ENCODE measurements at places on chromosomes 7 and 10. TPM values are rescaled to one million over a fixed set of nuclear protein-coding genes. Genes with fewer than 3 reads are reported as not detected.

DNA sequence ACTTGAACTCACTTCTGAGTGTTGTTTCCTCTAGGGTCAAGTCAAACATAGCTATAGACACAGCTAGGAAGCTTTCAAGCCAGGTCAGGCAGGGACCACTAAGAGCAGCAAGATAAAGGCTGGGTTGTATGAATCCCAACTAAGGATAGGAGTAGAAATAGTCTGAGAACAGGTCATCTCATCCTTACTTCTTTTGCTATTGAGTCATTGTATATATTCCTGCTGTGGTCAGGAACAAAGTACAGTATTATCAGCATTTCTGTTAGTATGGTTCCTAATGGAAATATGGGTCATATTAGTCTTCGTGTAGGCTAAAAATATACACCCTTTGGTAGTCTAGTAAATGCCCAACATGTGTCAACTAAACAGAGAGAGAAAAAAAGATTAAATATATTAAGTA, 145.3 kb downstream of the BTAF1 start:
- no peak overlapping the region for H3K27ac ChIP-seq
- H3K36me3 ChIP-seq = no peaks in the 10 kb centered on the region
- no peaks in the 10 kb centered on the region for H3K27me3 ChIP-seq
- no peak overlapping the region for H3K4me3 ChIP-seq

- no peak overlapping the region for H3K4me3 ChIP-seq
- H3K4me1 ChIP-seq = no peaks in the 10 kb centered on the region
- no peak for DNase-seq
- no peaks in the 10 kb centered on the region for H3K36me3 ChIP-seq
Measured at GRCh38 chr7:152076324-152076821, 50.9 kb downstream of the GALNT11 start.

DNA sequence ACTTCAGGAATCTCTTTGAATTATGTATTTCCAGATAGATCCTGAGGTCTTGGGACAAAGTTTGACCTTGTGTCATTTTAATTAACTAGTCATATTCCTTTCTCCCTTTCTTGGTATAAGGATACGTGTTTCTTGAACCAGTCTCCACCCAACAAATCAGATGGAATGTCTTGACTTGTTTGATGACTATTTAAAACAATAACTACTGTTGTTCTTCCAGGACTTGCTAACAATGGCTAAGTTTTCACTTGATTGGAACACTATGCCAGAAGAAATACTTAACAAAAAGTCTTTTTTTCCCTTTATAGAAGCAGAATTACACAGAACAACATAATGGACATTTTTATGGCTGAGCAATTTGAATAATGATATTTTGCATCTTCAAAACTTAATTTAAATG, 43.0 kb upstream of the WIPF3 start:
- no peaks in the 10 kb centered on the region for H3K4me1 ChIP-seq
- H3K27ac ChIP-seq = no peak overlapping the region
- no peak for DNase-seq
- no peaks in the 10 kb centered on the region for H3K27me3 ChIP-seq

DNA sequence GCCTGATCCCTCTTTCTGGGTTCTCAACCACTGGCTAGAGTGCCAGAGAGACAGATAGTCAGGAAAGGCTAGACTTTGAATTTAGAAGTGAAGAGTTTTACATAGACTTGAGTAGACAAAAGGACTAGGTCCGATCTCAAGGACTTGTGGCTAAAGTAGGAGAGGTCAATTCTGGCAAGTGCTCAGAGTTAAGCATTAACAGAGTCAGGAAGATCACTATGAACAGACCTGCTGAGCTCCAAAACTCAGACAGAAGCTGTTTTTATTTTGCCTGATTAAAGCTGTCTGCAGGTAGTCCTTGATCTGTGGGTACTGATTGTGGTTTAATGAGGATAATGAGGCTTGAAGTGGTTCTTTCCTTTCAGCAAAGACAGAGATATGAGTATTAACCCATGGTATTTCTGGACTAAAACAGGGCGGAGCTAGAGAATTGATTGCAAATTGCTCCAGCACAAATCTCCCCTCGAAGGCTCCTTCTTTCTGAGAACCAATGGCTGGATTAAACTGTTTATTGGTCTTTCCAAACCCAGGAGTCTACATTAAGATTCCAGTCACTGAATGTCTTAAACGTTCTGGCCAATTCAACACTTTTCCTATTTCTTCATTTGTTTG, 423.2 kb downstream of the IPMK start:
- no peak overlapping the region for H3K27ac ChIP-seq
- H3K27me3 ChIP-seq = no peaks in the 10 kb centered on the region
- no peaks in the 10 kb centered on the region for H3K4me1 ChIP-seq
- no peak overlapping the region for H3K4me3 ChIP-seq
- H3K36me3 ChIP-seq = no peaks in the 10 kb centered on the region

DNA sequence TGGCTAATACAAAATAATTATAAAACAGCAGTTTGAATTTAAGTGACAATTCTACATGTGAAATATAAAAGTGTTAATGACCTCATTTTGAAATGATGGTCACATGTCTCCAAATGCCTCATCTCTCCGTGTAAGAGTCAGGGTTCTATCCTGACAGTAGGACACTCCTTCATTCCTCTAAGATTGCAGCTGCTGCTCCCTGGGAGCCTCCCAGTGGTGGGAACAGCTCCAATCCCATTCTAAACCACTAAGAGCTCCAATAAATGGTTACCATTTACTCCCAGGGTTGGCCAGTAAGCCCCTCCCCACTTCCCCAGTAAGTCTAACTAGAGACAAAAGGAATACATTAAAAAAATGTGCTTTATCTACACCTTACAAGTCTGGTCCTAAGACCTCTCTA, 344.6 kb upstream of the AOAH start:
- no peak overlapping the region for H3K27ac ChIP-seq
- DNase-seq = no peak
- H3K27me3 ChIP-seq = no peaks in the 10 kb centered on the region
- no peak overlapping the region for H3K4me3 ChIP-seq
- H3K36me3 ChIP-seq = no peaks in the 10 kb centered on the region

GRCh38 chr10:56269181-56269580, 91.9 kb downstream of the ZWINT start:
- H3K4me1 ChIP-seq = no peaks in the 10 kb centered on the region
- H3K36me3 ChIP-seq = no peaks in the 10 kb centered on the region
- no peak overlapping the region for H3K4me3 ChIP-seq
- no peak overlapping the region for H3K27ac ChIP-seq

DNA sequence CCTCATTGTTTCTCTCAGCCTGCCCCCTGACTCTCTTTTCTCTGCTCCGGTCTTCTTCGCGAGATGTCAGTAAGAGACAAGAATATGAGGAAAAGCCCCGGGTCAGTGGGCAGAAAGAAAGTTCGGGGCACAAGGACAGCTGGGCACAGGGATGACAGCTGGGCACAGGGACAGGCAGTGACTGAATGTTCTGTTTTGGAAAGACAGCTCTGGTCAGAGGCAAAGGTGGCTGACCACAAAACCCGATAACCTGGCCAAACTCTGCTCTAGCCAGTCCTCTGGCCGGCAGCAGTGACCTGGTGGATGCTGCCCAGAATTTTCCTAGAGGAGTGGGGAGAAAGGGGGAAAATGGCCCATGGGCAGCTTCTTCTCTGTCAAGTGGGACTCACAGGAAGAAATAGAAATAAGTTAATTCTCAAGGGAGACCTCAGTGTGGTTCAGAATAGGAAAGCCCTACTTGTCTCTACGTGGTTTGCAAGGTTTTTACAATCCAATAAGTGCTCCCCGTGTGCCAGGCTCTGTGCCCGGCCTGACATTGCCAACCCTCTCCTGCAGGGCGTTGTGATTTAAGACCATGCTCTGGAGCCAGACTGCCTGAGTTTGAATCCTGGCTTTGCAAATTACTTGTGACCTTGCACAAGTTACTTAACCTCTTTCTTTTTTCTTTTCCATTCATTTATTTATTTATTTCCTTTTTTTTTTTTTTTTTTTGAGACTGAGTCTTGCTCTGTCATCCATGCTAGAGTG, 110.6 kb upstream of the ZNF716 start:
- no peaks in the 10 kb centered on the region for H3K36me3 ChIP-seq
- no peaks in the 10 kb centered on the region for H3K27me3 ChIP-seq
- no peaks in the 10 kb centered on the region for H3K4me1 ChIP-seq
- no peak for DNase-seq
- H3K27ac ChIP-seq = no peak overlapping the region

DNA sequence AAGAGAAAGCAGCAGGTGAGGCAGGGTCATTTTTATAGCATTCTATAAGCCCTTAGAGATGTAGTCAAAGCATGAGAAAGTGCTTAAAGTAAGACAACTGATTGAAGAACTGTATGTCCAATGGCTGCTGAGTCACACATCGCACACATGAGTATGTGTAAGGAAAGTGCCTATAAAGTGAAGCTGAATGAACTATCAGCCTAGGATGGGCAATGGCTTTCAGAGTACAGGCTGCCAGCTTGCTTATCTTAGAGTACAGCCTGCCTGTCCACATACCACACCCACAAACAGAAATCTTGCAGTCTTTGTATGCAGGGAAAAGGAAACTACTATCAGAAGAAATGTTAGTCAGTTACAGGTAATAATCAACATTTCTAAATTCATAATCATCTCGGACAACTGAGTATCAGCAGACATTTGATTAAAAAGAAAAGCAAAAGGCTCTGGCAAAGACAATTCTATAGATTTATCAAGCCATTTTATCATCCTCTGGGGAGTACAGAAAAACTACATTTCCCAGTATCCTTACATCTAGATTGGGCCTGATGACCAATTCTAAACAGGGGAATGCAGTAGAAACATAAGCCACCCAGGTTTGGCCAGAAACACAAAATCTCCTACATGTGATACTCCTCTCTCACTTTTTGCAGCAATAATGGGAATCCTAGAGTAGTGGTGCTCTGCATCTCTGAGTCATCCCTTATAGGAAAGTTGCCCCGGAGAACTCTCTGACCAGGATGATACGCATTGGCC, 16.2 kb upstream of the EPHB6 start:
- H3K36me3 ChIP-seq = no peaks in the 10 kb centered on the region
- no peak for DNase-seq
- H3K4me3 ChIP-seq = no peak overlapping the region
- no peaks in the 10 kb centered on the region for H3K4me1 ChIP-seq

GRCh38 chr10:77537071-77537470, 100.5 kb downstream of the KCNMA1 start:
- no peak overlapping the region for H3K27ac ChIP-seq
- no peaks in the 10 kb centered on the region for H3K4me1 ChIP-seq
- no peaks in the 10 kb centered on the region for H3K36me3 ChIP-seq
- no peaks in the 10 kb centered on the region for H3K27me3 ChIP-seq
- DNase-seq = no peak

GRCh38 chr7:521221-522070, 1.8 kb upstream of the PDGFA start:
- H3K27ac ChIP-seq = no peak overlapping the region
- H3K27me3 ChIP-seq = no peaks in the 10 kb centered on the region
- H3K4me1 ChIP-seq = peaks cover 55% of the 10 kb centered on the region
- no peaks in the 10 kb centered on the region for H3K36me3 ChIP-seq

DNA sequence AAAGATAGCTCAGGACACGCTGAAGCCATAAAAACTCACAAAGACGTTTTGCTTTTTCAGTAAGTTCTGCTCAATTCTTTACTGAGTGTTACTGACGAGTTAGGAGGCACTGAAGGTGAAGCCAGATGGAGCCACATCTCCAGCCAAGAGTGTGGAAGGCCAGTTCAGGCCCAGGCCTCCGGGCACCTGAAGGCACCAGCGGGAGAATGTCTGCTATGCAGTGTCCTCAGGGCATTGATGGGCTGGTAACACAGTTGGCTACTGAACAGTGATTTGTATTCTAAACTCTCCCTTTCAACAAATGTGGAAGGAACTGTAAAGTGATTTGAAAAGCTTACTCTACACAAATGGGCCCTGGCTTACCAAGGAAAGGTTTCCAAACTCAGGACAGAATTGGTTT, 64.8 kb upstream of the SVIL start:
- no peak overlapping the region for H3K27ac ChIP-seq
- no peaks in the 10 kb centered on the region for H3K36me3 ChIP-seq
- H3K4me3 ChIP-seq = no peak overlapping the region
- no peak for DNase-seq

DNA sequence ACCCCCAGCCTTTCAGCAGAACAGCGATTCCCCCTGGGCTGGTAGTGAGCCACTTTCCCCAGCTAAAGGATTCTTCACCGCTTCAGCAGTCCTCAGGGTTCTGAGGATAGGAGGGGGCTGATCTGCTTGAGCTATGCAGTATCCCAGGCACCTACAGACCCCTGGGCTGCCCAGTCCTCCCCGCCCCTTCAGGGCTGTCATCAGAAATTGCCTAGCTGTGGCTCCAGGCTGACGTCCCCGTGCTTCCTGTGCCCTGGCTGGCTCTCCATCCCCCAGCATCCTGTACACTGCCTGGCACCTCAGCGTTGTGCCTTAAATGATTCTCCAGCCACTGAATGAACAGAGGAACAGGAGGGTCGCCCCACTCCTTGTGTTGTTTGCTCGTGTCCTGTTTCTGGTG, 38.4 kb upstream of the CDH23 start:
- H3K4me3 ChIP-seq = no peak overlapping the region
- DNase-seq = no peak
- H3K4me1 ChIP-seq = no peaks in the 10 kb centered on the region

GRCh38 chr10:43045631-43046287, 31.1 kb upstream of the RET start:
- DNase-seq = no peak
- H3K27ac ChIP-seq = no peak overlapping the region
- H3K27me3 ChIP-seq = peaks cover 2% of the 10 kb centered on the region
- no peak overlapping the region for H3K4me3 ChIP-seq

GRCh38 chr7:4240520-4241303, 441.4 kb upstream of the FOXK1 start:
- no peak overlapping the region for H3K27ac ChIP-seq
- H3K4me1 ChIP-seq = no peaks in the 10 kb centered on the region
- H3K4me3 ChIP-seq = no peak overlapping the region
- no peaks in the 10 kb centered on the region for H3K27me3 ChIP-seq
- no peaks in the 10 kb centered on the region for H3K36me3 ChIP-seq

The GPR26 gene
- not detected for polyA plus RNA-seq

The CRTAC1 gene
- polyA plus RNA-seq = not detected

The MMP21 gene
- polyA plus RNA-seq = not detected

The SERPINE1 gene
- not detected for polyA plus RNA-seq

The DNAJC12 gene
- not detected for polyA plus RNA-seq

The TMED4 gene
- polyA plus RNA-seq = 75.2 TPM

Measured in CD4-positive, CD25-positive, alpha-beta regulatory T cell (primary cell).